Suppressor macrophage treated with lipopolysaccharide for 4 hours (primary cell): ENCODE measurements at places on chromosomes 4 and X.

DNA sequence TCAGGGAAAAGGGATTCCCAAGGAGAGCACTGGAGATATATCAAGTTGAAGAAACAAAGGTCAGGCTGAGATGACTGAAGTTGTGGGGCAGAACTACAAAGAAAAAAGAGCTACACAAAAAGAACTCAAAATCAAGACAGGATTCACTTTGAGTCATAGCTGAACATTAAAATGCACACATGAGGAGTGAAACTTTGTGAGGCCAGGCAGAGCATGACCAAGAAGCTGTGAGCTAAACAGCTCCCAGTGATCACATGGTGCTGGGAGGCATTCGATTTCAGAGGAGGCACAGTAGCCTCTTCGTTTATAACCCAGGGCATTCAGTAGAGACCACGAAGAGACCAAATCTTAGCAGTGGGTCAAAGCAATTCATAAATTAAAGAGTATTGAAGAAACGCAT is 145.3 kb downstream of the ATRX start:
- DNase-seq, result no peak

GRCh38 chr4:153366486-153366885 is 22.0 kb downstream of the MND1 start:
- peak; percentile 14 for DNase-seq

GRCh38 chr4:147139455-147140198 is 194.0 kb upstream of the TTC29 start:
- DNase-seq, result no peak

GRCh38 chr4:75655562-75655961 is 17.6 kb downstream of the G3BP2 start:
- DNase-seq, result no peak

GRCh38 chrX:80317646-80318045 is 102.6 kb upstream of the TENT5D start:
- no peak for DNase-seq

DNA sequence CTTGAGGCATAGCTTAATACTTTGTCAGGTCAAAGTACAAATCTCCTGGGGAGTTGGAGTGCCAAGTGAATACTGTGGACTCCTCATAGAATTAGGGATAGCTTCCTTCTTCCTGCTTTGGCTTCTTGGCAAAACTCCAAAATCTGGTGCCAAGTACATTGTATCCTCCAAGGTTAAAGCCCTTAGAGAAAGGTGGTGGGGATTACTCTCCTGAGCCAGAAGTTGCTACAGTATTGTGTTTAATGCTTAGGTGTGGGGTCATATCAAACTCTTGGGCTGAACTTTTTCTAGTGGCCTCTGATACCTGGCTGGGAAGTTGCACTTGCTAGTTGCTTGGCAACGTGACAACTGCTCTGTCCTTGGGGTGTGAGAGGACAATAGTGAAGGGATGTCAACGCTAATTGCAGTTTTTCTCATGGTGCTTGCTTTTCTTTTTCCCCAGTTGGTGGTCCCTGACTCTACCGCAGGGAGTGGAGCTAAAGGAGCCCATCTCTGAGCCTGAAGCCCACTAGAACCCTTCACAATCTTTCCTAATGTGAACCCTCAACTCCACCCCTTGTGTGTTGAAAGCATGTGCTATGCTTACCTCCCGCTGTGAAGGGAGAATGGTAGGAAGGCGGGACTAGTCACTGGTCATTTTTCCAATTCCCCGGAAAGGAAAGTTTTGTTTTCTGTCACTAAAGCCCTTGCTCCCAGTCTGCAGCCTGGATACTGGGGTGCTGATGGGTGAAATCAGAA is 35.5 kb downstream of the DLG3 start:
- no peak for DNase-seq

DNA sequence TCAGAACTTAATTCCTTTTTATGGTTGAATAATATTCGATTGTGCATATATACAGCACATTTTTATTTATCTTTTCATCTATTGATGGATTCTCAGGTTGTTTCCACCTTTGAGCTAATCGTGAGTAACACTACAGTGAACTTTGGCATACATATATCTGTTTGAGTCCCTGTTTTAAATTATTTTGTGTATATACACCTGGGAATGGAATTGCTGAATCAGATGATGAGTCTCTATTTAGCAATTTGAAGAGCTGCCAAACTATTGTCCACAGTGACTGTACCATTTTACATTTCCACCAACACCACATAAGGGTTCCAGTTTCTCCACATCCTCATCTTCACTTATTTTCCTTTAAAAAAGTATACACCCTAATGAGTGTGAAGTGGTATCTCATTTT is 166.2 kb upstream of the FGF13 start:
- no peak for DNase-seq

GRCh38 chr4:98606894-98607293 is 51.5 kb downstream of the TSPAN5 start:
- no peak for DNase-seq

DNA sequence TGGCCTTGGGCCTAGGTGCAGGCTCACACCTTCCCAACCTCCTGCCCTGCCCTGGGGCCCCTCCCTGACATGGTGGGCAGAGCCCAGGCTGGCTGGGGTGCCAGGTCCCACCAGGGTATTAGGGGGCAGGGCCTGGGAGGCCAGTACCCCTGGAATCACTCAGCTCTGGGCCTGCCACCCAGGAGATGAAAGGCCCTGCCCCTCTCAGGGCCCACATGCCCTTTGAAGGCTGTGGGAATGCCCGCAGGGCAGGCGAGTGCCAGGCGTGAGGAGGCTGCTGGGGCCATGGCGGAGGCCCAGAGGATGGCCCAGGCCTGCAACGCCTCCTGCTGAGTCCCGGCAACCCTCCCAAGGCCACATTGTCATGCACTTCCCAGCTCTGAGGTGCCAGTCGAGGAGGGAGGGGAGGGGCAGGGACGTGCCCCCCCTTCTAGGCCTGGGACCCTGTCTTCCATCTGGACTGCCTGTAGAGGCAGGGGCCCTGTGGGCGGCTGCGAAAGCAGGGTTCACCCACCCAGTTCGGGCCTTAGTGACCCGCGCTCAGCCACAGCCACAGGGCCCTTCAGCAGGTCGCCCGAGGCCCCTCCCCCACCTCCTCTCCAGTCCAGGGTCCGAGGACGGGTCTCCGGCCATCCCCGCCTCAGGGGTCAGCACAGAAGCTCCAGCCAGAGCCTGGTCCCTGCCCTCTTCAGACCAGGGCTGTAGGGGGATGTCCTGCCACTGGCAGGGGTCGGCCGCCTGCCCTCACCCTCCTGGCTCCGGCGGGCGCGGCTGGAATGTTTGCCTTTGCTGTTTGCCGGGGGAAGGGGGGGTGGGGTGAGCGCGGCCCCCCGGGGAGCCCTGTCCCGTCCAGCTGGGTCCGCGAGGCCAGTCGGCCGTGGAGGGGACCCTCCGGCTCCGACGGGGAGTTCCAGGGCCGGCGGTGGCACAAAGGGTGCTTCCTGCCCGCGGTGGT is 26.7 kb upstream of the FGFR3 start:
- no peak for DNase-seq

DNA sequence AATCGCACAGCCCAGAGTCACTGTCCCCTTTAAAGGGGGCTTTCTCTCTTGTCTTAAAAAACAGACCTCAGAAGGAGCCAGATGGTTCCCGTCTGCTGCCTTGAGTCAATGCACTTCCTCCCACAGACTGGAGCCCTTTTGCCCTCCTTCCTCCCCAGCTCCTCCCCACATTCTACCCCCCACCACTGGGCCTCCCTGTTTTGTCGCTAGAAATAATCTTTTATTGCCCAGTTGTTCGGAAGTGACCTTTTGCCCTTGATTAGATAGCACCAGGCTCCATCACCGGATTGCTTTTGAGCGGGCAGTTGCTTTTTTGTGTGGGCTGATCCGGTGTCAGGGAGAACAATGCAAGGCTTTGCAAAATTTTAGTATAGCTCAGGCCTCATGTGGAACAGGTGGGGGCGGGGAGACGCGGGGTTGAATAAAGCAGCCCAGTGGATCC is 47.7 kb downstream of the SPRY1 start:
- DNase-seq, result peak; percentile 46

GRCh38 chrX:127390316-127390715 is 570.8 kb downstream of the PRR32 start:
- no peak for DNase-seq

GRCh38 chrX:87736576-87736975 is 219.0 kb downstream of the KLHL4 start:
- DNase-seq, result no peak

GRCh38 chr4:96312046-96312685 is 472.3 kb downstream of the PDHA2 start:
- DNase-seq, result no peak

GRCh38 chr4:108772402-108772801 is 9.5 kb upstream of the ETNPPL start:
- DNase-seq, result no peak

- DNase-seq, result no peak
Observed at GRCh38 chr4:177010418-177010817, 217.7 kb upstream of the VEGFC start.

GRCh38 chrX:124720532-124720931 is 374.2 kb downstream of the SH2D1A start:
- no peak for DNase-seq

DNA sequence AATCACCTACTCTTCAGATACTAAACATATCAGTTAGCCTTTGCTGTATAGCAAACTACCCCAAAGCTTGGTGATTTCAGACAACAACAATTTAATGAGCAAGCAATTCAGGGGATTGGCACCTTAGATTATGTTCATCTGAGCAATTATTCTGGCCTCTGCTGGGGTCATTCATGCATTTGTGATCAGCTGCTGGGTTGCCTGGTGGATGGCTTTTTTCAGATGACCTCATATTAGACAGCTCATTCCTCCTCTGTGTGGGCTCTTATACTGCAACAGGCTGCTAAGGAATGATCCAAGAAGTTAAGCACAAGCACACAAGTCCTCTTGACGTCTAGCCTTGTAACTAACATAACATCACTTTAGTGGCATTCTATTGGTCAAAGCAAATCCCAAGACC is 153.0 kb upstream of the PPP1R2C start:
- DNase-seq, result no peak

GRCh38 chrX:71606536-71607216 is 11.6 kb downstream of the CXCR3 start:
- no peak for DNase-seq

- no peak for DNase-seq
Observed at GRCh38 chr4:134078230-134078914, 123.2 kb downstream of the PABPC4L start.

DNA sequence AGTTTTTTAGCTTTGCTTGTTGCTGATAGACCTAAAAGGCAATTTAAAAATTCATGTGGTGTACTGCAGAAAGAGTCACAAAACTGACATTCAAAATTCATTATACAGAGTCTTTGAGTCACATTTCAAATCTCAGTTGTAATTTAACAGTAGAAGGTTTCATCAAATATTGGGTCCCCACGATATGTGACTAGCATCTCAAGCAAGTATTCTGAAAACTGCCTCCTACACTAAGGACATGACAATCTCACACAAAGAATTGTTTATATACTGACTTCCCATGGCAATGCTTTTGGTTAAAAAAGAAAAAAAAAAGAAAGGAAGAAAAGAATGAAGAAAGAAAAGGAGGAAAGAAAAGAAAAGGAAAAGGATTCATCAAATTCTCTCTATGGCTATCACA is 62.1 kb upstream of the CTSO start:
- no peak for DNase-seq

GRCh38 chr4:135319685-135320084 is 1118.1 kb upstream of the PABPC4L start:
- DNase-seq, result no peak
